ENCODE measurements at places on chromosomes 4 and X. TPM values are rescaled to one million over a fixed set of nuclear protein-coding genes. Genes with fewer than 3 reads are reported as not detected.

GCNA gene
- total RNA-seq = 2.8 TPM

DNA sequence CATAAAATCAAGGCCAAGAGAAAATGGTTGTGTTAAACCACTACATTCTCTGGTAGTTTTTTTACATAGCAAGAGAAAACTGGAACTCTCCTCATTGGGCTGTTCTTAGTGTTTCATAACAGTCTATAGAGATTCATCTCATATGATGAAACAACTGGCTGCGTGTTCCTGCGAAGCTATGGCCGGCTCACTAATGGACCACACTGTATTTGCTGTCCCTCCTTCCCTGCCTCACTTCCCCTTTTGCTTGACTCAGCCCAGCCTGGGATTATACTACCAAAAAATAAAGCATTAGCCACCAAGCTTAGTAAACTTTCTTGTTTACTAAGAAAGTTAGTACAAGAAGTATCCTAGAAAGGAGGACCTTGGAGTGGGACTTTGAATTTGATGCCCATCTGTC is 31.6 kb upstream of the LSM6 start:
- no peak for DNase-seq

DNA sequence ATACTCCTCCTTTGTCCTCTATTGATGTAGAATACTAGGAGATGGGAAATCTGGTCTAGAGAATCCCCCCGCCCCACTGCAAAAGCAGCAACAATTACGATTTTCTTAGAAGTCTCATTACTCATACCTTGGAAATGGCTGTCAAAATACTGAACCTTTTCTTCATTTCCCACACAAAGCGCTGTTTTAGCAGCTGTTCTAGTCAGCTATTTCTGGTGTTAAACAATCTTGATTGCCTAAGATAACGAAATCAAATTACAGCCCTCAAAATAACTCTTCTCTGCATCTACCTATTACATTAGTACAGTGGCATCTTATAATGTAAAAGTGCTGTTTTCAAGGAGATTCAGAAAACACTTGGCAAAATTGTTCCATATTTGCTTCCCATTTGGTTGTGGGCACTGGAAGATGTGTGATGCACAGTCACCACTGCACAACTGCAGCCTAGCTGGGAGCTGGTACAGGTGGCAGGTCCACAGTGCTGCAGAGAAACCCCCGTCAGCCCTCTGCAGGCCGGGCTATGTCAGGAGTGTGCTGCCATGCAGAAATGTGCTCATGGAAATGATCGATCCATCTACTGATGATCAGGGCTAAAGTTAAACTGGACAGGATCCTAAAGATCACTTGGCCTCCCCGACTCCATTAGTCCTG is 50.4 kb downstream of the TBC1D9 start:
- no peak for DNase-seq

DNA sequence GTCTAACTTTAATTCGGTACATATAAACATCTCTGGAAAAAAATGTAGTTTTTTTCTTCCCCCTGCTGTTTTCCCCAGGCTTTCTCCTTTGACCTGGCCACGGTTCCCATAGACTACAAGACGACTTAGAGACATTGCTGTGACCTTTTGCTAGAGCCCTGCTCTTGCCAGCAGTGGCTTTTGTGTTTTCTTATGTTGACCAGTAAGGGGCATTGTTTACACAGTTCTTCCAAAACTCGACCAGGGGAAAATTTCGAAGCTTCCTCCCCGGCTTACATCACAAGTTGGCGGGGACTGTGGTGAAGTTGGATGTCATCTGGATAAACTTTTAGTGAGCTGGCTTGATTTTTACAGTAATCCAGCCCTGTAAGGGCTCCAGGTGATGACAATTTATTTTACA is 9.3 kb downstream of the CCDC160 start:
- DNase-seq = no peak

GRCh38 chrX:65866146-65866545 is 173.7 kb downstream of the VSIG4 start:
- DNase-seq = no peak

NXF2 gene
- total RNA-seq = not detected

NUP62CL gene
- not detected for total RNA-seq

DNA sequence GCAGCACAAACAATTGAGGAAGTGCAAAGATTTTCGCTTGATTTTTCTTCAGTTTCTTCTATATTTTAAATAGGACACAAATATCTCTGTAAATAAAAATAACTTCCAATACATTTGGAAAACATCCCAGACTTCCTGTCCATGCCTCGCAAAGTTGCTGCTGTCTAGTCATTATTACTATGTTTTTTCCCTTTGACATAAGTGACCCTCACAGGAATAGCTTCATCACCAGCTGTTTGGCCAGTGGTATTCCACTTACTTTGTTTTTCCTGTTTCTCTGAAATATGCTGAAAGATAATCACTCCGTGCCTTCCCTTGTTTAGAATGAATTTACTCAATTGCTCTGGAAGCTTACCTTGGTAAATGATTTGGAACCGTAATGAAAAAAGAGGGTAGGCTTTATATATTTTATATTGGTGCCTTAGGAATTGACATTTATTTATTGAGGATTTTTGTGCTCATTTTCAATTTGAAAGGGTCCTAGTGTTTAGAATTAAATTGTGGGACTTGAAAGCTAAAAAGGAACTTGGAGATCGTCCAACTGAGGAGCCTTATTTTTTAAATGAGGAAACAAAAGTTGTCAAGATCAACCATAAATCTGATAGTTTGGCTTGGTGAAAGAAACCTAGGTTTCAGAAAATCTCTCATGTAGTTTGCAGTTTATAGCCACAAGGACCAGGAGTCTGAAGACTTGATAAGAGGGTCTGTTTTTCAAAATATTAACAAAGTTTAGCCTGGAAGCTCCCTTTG is 65.6 kb downstream of the CDKL5 start:
- no peak for DNase-seq

P2RY8 gene
- 1.7 TPM for total RNA-seq

- DNase-seq = no peak
Observed at GRCh38 chrX:1475881-1476280, 23.2 kb upstream of the ASMTL start.

DNA sequence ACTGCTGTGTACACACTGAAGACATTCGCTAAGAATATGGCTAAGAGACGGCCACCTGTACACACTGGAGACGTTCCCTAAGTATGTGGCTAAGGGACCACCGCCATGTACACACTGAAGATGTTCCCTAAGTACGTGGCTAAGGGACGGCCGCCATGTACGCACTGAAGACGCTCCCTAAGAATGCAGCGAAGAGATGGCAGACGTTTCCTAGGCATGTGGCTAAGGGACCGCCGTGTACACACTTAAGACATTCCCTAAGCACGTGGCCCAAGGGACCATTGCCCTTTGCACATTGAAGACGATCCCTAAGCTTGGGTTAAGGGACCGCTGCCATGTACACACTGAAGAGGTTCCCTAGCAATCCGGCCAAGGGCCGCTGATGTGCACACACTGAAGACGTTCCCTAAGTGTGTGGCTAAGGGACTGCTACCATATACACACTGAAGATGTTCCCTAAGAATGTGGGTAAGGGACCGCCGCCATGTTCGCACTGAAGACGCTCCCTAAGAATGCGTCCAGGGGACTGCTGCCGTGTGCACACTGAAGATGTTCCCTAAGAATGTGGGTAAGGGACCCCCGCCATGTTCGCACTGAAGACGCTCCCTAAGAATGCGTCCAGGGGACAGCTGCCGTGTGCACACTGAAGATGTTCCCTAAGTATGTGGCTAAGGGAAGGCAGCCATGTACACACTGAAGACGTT is 36.7 kb downstream of the DHRSX start:
- DNase-seq = no peak

CNGA1 gene
- 1.7 TPM for total RNA-seq

DNA sequence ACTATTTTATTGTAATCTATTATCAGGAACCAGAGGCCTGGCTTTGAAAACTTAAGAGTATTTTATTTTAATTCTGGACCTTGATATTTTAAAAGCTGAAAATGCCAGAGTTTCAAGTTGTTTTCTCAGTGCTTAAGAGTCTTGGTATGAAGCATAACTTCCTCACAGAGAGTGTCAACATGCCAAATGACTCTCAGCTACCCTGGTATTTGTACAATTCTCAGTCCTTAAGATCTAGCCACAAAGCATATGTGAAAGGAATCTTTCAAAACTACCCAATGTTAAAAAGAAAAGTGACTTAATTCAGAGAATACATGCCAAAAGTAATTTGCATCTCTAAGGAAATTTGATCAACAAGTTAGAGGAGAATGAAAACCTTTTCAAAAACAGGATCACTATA is 171.9 kb downstream of the DKK2 start:
- no peak for DNase-seq

SOX3 gene
- not detected for total RNA-seq

GRCh38 chr4:108979759-108980158 is 216.9 kb upstream of the ETNPPL start:
- no peak for DNase-seq

SULT1E1 gene
- not detected for total RNA-seq

SATL1 gene
- total RNA-seq = not detected

- no peak for DNase-seq
Observed at GRCh38 chr4:141898346-141898745, 262.0 kb downstream of the IL15 start.

YY2 gene
- 2.3 TPM for total RNA-seq

GRCh38 chr4:153832720-153833287 is 43.9 kb upstream of the SFRP2 start:
- DNase-seq = no peak

Measured in omental fat pad (tissue), 4 donors.